ENCODE measurements at places on chromosomes 13 and 19.

DNA sequence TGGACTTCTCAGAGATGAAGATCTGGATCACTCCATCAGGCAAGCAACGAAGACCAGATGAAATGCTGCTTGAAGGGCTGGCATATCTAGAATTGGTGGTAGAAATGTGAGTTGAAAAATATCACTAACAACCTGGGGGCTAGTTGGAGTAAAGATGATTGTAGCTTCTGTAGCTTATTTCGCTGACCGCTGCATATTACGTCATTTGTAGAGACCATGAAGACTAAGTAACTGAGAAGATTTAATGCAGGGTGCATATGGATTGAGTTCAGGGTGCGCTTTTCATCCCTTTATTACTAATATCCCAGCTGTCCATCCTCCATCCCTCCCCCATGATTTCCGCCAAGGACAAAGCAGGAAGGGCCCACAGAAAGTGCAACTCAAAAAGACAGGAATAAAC is 1364.0 kb downstream of the PCDH9 start:
- no peak for DNase-seq

DNA sequence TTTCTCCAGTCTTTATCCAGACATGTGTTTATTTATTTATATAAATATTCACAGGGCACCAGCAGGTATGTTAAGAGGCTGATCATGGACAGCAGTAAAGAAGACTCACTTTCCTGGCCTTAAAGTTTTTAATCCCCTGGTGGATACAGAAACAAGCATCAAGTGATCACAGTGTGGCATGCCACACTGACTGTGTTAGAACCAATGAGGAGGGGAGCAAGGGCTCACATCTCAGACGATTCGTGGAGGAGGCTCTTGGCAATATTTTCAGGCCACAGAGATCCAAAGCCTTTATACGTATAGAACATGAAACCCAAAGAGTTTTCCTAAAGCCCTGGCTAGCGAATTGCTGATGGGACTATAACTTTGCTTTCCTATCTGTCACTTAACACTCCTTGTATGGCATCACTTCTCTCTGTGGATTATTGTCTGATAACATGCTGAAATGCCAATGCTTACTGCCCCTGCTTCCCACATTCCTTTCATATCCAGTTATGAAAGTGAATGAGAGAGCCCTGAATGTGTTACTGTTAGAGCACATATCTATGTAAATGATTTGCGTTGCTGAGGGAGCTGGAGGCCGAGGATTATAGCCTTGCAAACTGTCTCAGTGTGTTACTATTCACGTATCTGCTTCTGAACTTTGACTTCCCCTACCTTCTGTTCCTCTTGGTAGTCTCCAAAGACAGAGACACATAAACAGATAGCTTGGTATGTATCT is 37.6 kb downstream of the POLR1D start:
- no peak for DNase-seq

DNA sequence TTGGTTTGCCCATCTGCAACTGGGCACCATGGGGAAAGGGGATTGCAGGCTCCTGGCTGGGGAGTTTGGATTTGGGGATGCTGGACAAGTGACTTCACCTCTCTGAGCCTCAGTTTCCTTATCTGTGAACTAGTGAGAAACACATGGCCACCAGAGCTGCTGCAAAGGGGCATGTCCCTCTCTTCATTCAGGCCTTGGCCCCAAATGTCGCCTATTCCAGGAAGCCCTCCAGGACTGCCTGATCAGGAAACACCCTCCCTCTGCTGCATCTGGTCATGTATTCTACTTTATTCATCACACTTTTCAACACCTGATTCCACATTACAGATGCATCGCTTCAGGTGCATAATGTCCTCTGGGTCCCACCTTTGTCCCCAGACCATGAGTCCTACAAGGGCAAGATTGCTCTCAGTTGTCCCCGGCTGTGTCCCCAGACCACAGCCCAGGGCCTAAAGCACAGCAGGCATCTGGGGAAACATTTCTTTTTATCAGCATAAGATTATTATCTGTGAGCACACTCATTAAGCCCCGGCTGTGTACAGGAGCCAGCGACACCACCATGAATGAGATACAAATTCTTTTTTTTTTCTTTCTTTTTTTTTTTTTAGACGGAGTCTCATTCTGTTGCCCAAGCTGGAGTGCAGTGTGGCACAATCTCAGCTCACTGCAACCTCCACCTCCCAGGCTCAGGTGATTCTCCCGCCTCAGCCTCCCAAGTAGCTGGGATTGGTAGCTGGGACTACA is 37.5 kb downstream of the ARRDC2 start:
- DNase-seq, result no peak

DNA sequence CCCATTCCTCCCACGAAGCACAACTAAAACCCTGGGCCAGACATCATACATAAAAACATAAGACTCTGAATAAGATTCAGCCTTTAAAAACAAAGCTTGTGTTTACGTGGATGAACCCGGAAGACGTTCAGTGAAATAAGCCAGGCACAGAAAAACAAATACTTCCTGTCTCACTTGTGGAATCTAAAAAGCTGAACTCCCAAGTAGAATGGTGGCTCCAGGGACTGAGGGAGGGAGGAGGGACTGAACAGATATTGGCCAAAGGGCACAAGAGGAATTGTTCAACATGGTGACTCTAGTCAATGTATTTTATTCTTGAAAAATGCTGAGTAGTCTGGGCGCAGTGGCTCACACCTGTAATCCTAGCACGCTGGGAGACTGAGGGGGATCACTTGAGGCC is 35.7 kb upstream of the TPM4 start:
- no peak for DNase-seq

DNA sequence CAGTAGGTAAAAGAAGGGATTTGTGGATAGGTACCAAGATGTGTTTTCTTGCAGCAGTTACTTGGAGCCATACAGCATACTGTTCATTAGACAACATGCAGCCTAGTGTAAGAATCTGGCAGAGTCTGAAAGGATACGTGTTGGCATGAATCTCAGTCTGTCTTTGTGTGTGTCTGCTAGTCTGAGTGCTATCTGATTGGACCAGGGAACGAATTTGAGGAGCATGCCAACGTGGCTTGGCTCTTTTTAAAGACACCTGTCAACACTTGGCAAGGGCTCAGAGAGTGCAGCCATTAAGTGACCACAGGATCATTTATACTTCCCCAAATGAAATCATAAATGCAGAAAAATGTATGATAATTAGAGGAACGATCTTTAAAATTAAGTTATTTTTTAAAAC is 27.6 kb upstream of the ATXN8OS start:
- peak; percentile 67 for DNase-seq

- no peak for DNase-seq
These were observed 49.7 kb downstream of the ESD start for GRCh38 chr13:46747031-46747820.

- DNase-seq, result no peak
These were observed 44.6 kb downstream of the KL start for GRCh38 chr13:33060815-33061214.

DNA sequence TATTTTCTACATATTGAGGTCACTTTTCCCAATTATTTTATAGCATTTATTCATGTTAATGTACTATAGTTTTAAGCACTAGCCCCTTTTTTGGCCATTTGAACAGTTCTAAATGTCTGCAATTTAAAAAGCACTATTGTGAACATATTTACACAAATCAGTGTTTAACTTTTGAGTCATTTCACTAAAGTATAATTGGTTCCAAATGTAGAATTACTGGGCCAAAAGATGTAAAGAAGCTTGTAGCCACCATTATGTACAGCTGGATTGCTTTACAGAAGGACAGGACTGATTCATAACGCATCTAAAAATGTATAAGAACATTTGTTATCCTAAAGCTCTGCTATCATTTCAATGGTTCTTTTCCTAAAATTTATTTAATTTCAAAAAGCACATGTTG is 16.6 kb upstream of the ATP12A start:
- DNase-seq, result no peak

DNA sequence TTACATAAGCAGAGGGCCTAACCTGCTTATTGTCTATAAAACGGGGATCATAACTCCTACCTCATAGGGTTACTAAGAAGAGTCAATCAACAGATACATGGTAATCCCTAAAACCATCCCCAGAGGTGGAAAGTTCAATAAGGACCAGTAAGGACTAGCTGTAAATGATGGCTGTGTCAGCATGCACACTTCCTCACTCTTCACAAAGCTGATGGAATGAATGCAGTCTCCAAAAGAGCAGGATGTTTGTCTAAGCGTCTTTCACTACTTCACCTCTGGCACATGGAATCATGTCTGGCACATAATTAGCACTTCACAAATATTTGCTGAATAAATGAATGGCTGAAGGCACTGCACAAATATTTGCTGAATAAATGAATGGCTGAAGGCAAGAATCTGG is 134.2 kb downstream of the MIPEP start:
- DNase-seq, result no peak

Measured in prostate gland (tissue), 2 donors.